Spinal cord (tissue), 10 donors: ENCODE measurements at places on chromosomes 7 and 10. TPM values are rescaled to one million over a fixed set of nuclear protein-coding genes. Genes with fewer than 3 reads are reported as not detected.

DNA sequence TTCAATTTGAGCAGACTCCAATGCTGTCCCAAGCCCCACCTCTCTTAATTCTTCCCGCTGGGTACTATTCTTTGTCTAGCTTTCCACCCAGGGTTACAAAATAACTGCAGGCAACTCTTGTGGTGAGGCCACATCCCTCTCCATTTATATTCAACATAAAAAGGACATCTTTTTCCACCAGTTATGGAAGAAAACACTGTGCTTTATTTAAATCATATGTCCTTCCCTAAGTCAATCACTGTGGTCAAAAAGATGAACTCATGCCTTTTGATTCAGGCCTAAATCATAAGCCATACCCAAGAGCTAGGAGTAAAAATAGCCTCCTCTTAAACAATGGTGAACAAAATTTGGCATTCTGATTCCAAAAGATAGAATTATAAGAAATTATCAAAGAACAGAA, 386.0 kb downstream of the SEMA3D start:
- no peaks in the 10 kb centered on the region for H3K27me3 ChIP-seq
- no peak for DNase-seq
- H3K4me3 ChIP-seq: no peak overlapping the region
- no peak overlapping the region for H3K27ac ChIP-seq

DNA sequence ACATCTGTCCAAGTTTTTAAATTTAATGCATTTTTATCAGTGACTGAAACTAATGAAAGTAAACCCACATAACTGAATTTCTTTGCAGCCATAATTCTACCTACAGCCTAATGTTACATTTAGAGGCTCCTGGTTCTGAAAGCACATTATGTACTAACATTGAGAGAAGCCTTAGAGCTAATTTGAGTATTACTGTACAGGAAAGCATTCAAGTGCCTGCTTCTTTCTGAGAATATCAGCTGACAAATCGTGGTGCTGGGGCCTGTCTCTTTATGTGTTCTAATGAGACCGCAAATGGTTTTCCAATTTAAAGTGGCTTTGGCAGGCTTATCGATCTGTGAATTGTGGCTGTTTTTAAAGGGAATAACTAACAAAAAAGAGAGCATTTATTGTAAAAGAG, 32.3 kb upstream of the DGKB start:
- no peaks in the 10 kb centered on the region for H3K27me3 ChIP-seq
- no peaks in the 10 kb centered on the region for H3K4me1 ChIP-seq
- H3K27ac ChIP-seq: no peak overlapping the region
- no peaks in the 10 kb centered on the region for H3K36me3 ChIP-seq
- no peak overlapping the region for H3K4me3 ChIP-seq

The FGFR2 gene
- 163 TPM for total RNA-seq

DNA sequence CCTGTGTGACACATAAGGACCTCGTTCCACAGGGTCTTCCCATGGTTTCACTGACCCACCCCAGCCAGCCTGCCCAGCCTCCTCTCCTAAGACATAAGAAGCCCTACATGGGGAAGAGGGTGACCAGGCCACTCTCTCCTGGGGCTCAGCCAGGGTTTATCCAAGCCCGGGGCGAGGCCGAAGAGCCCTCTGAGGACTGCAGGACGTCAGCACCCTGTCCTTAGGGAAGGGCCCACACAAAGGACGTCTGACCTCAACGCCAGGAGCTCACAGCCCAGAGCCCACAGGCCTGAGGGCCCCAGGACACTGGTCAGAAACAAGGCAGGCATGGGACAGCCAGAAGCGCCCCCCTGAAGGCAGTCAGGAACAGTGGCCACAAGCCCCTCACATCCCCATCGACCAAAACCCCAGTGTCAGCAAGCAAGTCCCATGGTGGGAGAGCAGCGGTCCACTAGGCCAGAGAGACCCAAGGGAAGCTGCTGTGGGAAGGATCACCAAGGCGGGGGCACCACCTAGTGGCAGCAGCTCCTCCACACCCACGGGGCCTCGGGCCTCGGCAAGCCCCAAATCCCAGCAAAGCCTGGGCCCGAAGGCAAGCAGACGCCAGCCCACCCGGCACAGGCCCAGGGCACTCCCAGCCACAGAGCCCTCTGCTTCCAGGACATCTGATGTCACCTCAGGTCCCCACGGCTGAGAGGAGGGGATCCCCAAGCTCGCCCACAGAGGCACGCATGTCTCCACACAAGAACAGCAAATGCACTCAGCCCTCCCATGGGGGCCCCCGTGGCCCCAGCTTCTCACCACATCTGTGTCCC, 23.4 kb downstream of the MAD1L1 start:
- no peak overlapping the region for H3K27ac ChIP-seq
- H3K27me3 ChIP-seq: no peaks in the 10 kb centered on the region
- DNase-seq: peak; percentile 58
- H3K4me3 ChIP-seq: no peak overlapping the region
- H3K4me1 ChIP-seq: peaks cover 8% of the 10 kb centered on the region

- DNase-seq: no peak
- H3K27me3 ChIP-seq: no peaks in the 10 kb centered on the region
- no peaks in the 10 kb centered on the region for H3K36me3 ChIP-seq
- H3K27ac ChIP-seq: no peak overlapping the region
- no peak overlapping the region for H3K4me3 ChIP-seq
These were observed 1026.8 kb downstream of the GATA3 start for GRCh38 chr10:9081253-9081652.

DNA sequence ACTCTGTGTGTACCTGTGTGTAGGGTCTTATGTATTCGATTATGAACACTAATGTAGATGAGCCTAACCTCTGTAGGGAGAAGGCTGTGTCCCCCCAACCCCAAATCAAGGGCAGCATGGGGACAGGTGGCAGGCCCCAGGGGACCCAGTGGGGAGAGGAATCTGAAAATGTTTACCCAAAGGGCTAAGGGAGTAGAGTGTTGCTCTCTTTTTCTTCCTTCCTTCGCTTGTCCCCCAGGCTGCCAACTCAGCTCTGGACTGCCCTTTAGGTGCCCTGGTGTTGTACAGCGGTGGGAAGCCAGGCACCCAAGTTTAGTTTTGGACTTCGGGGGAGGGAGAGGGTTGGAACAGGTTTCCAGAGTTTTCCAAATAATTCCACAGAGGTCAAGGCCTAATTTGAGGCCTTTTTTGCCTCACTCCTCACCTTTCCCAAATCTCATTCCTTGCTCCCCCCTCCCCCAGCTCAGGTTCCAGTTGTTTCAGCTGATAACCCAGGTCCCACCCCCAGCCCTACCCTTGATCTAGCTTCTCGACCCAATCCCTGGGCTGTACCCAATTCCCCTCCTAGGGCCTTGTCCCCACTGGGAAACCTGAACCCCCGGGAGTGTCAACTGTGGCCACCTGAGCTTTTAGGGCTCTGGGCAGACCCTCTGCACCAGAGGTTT, 9.1 kb upstream of the PAX2 start:
- no peak for DNase-seq
- no peaks in the 10 kb centered on the region for H3K36me3 ChIP-seq
- H3K27me3 ChIP-seq: peaks cover 96% of the 10 kb centered on the region
- H3K4me1 ChIP-seq: peaks cover 44% of the 10 kb centered on the region

- H3K27ac ChIP-seq: no peak overlapping the region
- no peaks in the 10 kb centered on the region for H3K27me3 ChIP-seq
- no peaks in the 10 kb centered on the region for H3K36me3 ChIP-seq
- no peak overlapping the region for H3K4me3 ChIP-seq
These were observed 174.2 kb downstream of the KMT2E start for GRCh38 chr7:105188201-105188600.

- no peaks in the 10 kb centered on the region for H3K27me3 ChIP-seq
- H3K4me3 ChIP-seq: no peak overlapping the region
- H3K36me3 ChIP-seq: no peaks in the 10 kb centered on the region
- no peaks in the 10 kb centered on the region for H3K4me1 ChIP-seq
These were observed 54.5 kb upstream of the TOMM7 start for GRCh38 chr7:22876986-22877729.

DNA sequence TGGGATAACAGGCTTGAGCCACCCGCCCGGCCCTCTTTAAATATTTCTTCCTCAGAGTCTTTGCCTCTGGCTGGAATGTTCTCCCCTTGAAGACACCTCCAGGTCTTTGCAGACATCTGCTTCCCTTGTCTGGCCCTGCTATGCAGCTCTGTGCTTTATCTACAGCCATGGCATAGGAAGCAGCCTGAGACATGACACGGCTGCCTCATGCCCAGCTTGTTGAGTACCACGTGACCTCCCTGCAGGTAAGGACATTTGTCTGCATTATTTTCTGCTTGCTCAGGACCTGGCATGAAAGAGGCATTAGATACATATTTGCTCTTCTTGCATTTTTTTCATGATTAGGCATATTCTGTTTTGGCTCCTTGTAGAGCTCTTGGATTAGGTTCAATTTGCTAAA, 113.8 kb upstream of the KLF6 start:
- no peak overlapping the region for H3K4me3 ChIP-seq
- H3K27ac ChIP-seq: no peak overlapping the region
- H3K36me3 ChIP-seq: no peaks in the 10 kb centered on the region

DNA sequence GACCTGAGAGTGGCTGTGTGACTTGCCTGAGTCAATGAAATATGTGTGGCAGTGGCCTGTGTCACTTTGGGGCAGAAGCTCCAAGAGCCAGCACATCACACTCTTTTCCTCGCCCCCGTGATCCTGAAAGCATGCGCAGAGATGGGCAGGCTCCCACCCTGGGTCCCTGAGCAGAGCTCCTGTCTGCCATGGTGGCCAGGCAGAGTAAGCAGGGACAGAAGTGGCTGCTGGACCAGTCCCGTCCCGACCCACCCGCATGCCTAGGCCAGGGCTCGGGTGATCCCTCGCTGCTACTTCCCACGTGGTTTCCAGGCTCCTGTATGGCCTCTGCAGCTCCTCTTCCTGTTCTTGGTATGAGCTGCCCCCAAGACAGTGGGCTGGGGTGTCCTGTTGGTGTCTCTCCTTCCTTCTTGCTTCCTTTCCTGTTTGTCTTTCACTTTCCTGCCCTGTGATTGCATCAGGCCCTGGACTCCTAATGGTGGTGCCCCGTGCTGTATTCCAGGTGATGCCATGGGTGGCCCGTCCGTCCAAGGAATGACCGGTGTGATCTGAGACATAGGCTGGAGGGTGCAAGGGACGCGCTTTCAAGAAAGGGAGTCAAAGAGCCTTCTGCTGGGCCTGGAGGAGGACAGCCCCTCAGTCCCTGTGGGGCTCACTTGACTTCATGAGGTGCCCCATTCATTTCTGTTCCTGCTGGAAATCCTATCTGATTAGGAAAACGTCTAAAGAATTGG, 71.4 kb upstream of the SHH start:
- DNase-seq: no peak
- no peak overlapping the region for H3K27ac ChIP-seq
- no peaks in the 10 kb centered on the region for H3K36me3 ChIP-seq
- H3K27me3 ChIP-seq: no peaks in the 10 kb centered on the region

- no peak overlapping the region for H3K4me3 ChIP-seq
- H3K4me1 ChIP-seq: peaks cover 9% of the 10 kb centered on the region
- DNase-seq: no peak
These were observed 176.5 kb downstream of the SRPK2 start for GRCh38 chr7:105212212-105212611.

The THSD7A gene
- total RNA-seq: 50.5 TPM
